ENCODE measurements at places on chromosomes 5 and 9. TPM values are rescaled to one million over a fixed set of nuclear protein-coding genes. Genes with fewer than 3 reads are reported as not detected.

- no peaks in the 10 kb centered on the region for H3K36me3 ChIP-seq
- no peak overlapping the region for H3K27ac ChIP-seq
- no peak for DNase-seq
Observed at GRCh38 chr9:81390792-81391456, 298.4 kb downstream of the TLE1 start.

Gene SPINK5
- polyA plus RNA-seq, result 0.70 TPM

DNA sequence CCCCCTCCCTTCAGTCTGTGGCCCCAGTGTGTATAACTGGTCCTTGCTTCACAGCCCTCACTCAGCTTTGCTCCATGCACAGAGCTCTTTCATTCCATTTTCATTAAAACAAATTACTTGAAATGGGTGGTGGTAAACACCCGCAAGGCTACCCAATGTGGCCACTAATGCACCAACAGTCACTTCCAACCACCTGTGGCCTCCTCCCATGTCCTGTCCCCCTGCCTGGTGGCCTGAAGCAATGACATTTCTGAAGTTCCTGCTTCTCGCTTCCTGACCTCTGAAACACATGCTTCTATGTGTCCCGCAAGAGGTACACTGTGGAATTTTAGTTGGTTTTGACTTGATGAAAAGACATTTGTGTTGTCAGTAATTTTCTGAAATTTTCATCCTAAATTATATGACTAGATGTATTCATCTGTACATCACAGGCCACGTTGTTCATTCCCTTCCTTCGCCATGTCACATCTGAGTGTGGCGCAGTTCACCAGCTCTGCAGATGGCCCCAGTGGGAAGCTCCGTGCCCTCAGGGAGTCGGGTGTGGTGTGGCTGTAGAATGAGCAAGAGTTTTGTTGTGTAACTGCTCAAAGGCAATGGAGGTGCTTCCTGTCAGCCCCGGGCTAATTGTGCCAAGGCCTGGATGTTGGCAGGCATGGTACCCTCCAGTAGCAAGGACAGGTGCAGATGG, 9.6 kb downstream of the ROPN1L start:
- no peak overlapping the region for H3K4me3 ChIP-seq
- H3K36me3 ChIP-seq, result no peaks in the 10 kb centered on the region
- DNase-seq, result no peak
- H3K27ac ChIP-seq, result no peak overlapping the region
- H3K27me3 ChIP-seq, result no peaks in the 10 kb centered on the region

DNA sequence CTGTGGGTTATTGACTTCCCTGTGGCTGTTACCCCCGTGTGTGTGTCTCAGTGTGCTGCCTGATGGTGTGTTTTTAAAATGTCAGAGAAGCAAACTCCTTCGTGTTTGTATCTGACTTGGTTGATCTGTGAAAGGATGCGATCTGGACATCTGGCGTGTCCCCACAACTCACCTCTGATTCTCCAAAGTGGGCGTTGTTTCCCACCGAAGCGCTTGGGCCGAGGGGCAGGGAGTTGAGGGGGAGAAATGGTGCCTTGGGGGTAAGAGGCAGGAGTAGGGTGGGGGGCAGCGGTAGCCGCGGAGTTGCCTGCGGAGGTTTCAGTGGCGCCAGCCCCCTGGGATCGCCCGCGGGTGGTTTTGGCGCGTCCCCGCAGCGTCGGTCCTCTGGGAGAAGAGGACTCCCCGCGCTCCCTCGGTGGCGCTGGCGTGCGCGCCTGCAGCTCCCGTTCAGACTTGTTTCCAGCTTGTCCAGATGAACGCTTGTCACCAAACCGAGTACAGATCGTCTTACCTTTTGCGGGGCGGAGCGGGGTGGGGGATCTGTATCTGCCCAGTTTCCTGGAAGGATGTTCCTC, 1.1 kb downstream of the MAST4 start:
- peak overlapping the region; percentile 50 for H3K4me3 ChIP-seq
- DNase-seq, result no peak
- H3K4me1 ChIP-seq, result peaks cover 12% of the 10 kb centered on the region
- H3K27me3 ChIP-seq, result peaks cover 52% of the 10 kb centered on the region
- H3K36me3 ChIP-seq, result no peaks in the 10 kb centered on the region

DNA sequence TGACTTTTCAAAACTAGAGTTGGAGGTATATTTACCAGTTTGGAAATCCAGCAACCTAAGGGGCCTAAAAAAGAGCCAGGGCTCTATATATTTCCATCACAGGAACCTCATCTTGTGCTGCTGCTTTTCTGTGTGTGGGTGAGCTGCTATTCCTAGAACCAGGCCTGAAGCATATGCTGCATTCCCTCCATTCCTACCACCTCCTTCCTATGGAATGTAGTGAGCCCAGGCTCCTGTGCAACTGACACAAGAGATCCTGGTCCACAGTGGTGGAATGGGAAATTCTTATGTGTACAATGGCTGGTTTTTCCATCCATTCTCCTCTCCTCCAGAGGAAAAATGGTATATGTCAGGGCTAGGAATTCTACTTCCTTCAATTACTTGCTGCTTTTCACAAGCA, 39.1 kb downstream of the SPEF2 start:
- H3K4me3 ChIP-seq, result no peak overlapping the region
- DNase-seq, result no peak
- H3K4me1 ChIP-seq, result no peaks in the 10 kb centered on the region
- no peaks in the 10 kb centered on the region for H3K36me3 ChIP-seq

- no peak overlapping the region for H3K4me3 ChIP-seq
- no peaks in the 10 kb centered on the region for H3K4me1 ChIP-seq
- H3K27ac ChIP-seq, result no peak overlapping the region
- no peaks in the 10 kb centered on the region for H3K36me3 ChIP-seq
Observed at GRCh38 chr5:82374637-82375036, 96.5 kb upstream of the RPS23 start.

DNA sequence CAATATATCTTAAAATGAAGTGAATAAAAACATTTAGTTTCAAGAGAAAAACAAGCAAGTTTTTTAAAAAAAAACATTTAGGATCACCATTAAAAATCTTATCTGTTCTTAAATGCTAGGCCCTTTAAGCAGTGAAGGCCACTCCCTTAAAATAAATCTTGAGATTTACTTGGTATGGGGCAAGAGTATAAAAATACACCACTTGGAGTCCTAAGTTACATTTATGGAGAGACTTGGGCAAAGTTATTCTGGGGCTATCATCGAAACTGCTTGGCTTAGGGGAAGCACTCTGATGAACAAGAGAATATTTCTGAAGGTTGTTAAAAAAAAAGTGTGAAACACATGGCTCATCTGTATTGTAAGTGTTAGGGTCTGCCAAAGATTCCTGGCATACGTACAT, 97.4 kb downstream of the NR3C1 start:
- no peak overlapping the region for H3K27ac ChIP-seq
- DNase-seq, result no peak
- no peaks in the 10 kb centered on the region for H3K4me1 ChIP-seq
- no peak overlapping the region for H3K4me3 ChIP-seq
- H3K27me3 ChIP-seq, result no peaks in the 10 kb centered on the region

DNA sequence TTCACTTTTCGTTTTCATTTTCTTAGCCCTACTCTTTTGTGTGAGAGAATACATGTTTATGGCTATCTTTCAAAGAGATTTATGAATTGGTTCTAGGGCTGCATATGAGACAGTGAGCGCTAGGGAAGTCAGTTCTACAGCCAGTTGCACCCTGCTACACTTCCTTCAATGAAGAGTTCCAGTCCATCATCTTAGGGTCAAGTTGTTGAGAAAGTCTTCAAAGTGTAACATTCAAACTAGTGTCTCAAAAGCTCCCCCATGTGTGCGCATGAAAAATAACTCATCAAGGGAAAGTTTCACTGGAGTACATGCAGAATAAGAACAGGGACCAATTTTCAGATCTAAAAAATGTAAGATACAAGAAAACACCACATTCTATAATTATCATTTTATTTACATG, 317.2 kb downstream of the DEPDC1B start:
- no peaks in the 10 kb centered on the region for H3K36me3 ChIP-seq
- H3K27me3 ChIP-seq, result peaks cover 2% of the 10 kb centered on the region
- DNase-seq, result peak; percentile 12
- no peak overlapping the region for H3K4me3 ChIP-seq
- no peak overlapping the region for H3K27ac ChIP-seq
- H3K4me1 ChIP-seq, result no peaks in the 10 kb centered on the region

- peak; percentile 93 for DNase-seq
- H3K27ac ChIP-seq, result peak overlapping the region; percentile 32
- no peaks in the 10 kb centered on the region for H3K27me3 ChIP-seq
- H3K36me3 ChIP-seq, result no peaks in the 10 kb centered on the region
Observed at GRCh38 chr5:52598968-52599367, 188.7 kb upstream of the ITGA1 start.

GRCh38 chr9:77161191-77161590, 16.1 kb upstream of the VPS13A start:
- no peaks in the 10 kb centered on the region for H3K27me3 ChIP-seq
- no peak overlapping the region for H3K4me3 ChIP-seq
- H3K36me3 ChIP-seq, result no peaks in the 10 kb centered on the region
- no peaks in the 10 kb centered on the region for H3K4me1 ChIP-seq
- no peak overlapping the region for H3K27ac ChIP-seq
- DNase-seq, result no peak

DNA sequence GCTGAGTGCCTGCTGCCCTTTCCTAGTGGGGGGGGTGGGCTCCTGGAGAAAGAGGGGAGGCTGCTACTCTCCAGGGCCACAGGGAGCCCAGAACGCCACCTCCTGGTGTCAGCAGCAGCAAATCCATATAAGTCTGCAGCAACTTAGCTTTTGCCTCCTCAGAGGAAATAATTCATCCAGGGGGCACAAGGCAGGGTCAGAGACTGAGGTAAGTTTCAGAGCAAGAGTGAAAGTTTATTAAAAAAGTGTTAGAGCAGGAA, 4.0 kb upstream of the CLPTM1L start:
- no peaks in the 10 kb centered on the region for H3K27me3 ChIP-seq
- no peaks in the 10 kb centered on the region for H3K36me3 ChIP-seq
- no peaks in the 10 kb centered on the region for H3K4me1 ChIP-seq
- no peak overlapping the region for H3K27ac ChIP-seq
- no peak overlapping the region for H3K4me3 ChIP-seq

Gene PIP5KL1
- 0.79 TPM for polyA plus RNA-seq

Gene NPM1
- 2,359 TPM for polyA plus RNA-seq

Gene ANKRD18B
- polyA plus RNA-seq, result 0.22 TPM

- no peak overlapping the region for H3K27ac ChIP-seq
- no peaks in the 10 kb centered on the region for H3K4me1 ChIP-seq
- DNase-seq, result no peak
Observed at GRCh38 chr5:167813389-167813788, 478.1 kb upstream of the WWC1 start.

Gene WDR31
- 2.8 TPM for polyA plus RNA-seq

Gene BAAT
- polyA plus RNA-seq, result 0.60 TPM
